ENCODE measurements at places on chromosomes 6 and 20.

GRCh38 chr6:4950076-4950475 is 53.8 kb downstream of the RPP40 start:
- DNase-seq, result no peak

- DNase-seq, result no peak
These were observed 393.8 kb upstream of the ID4 start for GRCh38 chr6:19443411-19443810.

DNA sequence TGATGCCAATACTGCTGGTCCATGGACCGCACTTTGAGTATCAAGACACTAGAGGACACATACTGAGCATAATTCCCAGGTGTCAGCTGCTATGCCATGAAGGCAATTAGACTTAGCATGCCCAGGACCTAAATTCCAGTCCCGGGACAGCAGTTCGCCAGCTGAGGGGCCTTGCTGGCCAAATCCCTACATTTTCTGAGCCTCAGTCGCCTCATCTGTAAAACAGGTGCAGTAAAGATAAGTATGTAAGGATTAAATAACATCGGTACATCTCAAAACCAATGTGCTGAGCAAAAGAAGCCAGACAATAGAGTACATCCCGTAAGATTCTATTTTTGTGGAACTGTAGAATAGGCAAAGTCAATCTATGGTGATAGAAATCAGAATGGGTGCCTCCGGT is 1.0 kb downstream of the BFSP1 start:
- DNase-seq, result no peak

GRCh38 chr6:118791499-118791898 is 102.5 kb upstream of the ASF1A start:
- no peak for DNase-seq

DNA sequence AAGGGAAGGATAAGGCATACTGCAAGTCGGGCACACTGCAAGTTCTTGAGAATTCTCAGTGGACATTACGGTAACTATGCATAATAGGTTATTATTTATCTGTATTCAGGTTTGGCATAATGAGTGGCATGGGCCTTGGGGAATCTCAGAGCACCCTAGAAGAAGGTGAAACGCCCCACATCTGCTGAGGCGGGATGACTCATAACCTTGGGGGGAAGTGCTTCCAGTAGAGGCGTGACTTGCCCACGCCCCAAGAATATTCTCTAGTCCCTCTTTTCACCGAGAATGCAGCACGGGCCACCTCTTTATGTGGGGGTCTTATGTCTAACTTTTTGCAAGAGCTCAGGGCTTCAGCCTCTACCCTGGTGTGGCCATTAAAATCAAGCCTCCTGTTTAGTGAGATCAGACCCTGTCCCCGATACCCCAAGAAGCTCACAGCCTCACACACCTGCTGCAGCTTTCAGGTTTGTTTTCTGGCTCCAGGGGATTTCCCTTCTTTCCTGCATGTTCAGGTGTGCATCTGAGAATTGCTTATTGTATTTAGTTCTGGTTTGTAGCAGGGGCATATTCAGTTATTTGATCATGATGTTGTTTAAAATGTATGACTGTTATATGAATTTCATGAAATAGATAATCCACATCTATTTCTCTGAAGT is 19.1 kb downstream of the ZFP64 start:
- DNase-seq, result no peak

DNA sequence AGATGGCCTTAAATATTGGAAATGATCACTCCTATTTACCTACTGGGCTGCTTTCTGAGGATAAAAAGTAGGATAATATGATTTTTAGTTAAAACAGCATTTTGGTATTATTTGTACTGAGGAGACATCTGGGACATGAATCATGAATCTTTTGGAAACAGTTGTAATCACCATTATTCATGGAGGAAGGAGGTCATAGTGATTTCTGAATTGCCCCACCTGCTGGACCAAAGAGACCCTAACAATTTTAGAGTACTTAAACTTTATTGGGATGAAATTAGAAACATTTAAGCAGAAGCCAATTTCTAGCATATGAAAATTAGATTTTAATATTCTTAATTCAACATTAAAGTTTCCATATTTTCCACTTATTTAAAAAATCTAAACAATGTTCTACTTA is 108.4 kb upstream of the SIM1 start:
- no peak for DNase-seq

DNA sequence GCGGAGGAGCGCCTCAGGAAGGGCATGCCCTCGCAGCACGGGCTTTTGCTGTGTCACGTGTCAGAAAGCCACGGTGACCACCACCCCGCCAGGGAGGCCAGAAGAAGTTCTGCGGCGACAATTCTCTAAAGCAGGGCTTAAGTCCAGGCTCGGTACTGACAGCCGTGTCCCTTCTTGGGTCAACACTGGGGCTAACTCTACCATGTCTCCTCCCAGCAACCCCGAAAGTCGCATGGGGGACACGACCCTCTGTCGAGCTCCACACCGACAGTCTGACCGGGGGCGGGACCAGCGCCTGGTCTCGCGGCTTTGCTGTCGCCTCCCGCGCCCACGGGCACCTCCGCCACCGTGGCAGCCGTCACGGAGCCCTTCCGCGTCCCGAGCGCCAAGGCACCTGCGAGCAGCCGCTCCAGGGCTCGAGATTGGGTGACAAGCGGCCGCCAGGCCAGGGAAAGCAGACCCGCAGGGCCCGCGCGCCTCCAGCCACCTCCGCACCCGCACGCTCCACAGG is 534 bp downstream of the NANP start:
- DNase-seq, result peak; percentile 5

GRCh38 chr6:168131464-168132415 is 52.7 kb upstream of the FRMD1 start:
- no peak for DNase-seq

DNA sequence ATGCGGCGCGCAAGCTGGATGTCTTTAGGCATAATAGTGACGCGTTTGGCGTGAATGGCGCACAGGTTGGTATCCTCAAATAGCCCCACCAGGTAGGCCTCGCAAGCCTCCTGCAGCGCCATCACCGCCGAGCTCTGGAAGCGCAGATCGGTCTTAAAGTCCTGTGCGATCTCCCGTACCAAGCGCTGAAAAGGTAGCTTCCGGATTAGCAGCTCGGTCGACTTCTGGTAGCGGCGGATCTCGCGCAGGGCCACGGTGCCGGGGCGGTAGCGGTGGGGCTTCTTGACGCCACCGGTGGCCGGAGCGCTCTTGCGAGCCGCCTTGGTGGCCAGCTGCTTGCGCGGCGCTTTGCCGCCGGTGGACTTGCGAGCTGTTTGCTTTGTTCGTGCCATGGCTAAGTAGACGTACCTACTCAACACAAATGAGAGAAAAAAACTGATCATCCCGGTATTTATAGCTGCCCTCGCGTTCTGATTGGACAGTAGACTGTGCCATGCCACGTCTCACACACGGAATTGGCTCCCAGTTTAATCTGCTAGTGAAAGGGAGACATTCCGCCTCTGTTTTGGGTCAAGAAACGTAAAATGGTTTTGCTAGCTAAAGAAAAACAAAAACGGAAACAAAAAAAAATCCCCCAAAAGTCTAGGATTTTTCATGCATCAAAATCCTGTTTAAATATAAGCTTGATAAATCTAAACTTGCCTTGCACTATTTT is 40.1 kb downstream of the OR2B2 start:
- DNase-seq, result peak; percentile 61

GRCh38 chr6:127992144-127992543 is 91.3 kb upstream of the THEMIS start:
- no peak for DNase-seq

DNA sequence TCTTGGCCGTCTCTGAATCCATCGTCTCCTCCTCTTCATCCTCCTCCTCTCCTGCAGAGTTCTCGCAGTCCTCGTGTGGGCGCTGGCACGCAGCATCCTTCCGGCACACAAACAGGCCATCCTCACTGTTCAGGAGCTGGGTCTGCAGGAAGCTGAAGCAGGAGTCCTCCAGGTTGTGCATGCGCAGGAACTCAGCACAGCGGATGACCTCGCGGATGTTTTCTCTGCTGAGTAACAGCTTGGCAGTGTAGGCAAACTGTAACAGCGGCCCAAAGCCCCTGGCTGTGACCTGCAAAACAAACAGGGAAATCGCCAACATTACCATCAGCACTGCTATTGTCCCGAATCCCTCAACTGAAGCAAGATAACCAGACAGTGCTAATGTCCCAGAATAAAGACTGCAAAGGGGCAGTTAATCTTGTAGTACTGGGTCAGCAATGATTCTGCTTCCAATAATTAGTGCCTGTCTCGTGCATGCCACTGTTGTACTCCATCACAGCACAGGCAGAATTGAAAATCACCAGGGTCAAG is 57.4 kb downstream of the GJA10 start:
- no peak for DNase-seq

GRCh38 chr6:166257911-166258318 is 50.3 kb downstream of the PRR18 start:
- no peak for DNase-seq

DNA sequence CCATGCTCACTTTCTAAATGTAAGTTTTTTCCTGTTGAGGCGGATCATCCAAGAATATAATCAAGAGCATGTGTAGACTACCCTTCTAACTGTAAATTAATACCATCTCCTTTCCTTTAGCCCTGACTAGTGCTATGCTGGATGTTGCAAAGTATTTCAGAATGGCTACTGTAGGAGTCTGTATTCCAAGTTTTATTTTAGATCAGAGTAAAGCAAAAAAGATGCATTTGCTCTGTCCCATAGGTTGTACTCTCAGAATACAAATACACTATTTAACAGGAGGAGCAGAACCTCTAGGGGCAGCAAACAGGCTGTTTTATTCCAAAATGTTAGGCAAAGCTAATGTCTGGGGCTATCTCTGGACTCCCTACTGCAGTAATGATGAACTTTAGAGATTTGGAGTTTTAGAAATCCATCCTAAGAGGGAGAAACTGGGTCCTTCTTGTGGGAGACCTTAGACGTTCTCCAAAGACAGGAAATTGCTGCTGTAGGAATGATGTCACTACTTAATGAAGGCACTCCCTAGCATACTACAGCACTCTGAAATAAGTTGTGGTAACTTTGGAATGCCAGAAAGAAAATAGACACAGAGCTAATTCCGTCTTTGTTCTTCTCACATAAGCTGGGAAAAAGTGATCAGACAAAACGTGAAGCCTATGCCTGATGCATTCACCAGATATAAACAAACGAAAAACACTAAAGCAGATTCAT is 392.4 kb upstream of the HS3ST5 start:
- DNase-seq, result no peak

DNA sequence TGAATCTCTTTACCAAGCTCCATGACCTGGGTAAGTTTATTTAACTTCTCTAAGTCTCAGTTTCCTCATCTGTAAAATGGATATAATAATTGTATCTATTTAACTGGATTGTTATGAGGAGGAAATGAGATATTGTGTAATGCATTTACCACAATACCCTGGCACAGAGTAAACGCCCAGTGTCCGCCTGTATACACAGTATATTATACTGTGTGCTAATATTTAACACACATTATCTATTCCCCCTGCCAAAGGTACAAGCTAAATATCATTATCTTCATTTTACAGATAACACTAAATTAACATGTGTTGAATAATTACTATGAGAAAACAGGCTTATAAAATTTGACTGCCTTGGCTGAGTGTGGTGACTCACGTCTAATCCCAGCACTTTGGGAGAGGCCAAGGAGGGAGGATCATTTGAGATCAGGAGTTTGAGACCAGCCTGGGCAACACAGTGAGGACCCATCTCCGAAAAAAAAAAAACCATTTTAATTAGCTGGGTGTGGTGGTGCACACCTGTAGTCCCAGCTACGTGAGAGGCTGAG is 38.7 kb upstream of the TNFRSF21 start:
- no peak for DNase-seq

DNA sequence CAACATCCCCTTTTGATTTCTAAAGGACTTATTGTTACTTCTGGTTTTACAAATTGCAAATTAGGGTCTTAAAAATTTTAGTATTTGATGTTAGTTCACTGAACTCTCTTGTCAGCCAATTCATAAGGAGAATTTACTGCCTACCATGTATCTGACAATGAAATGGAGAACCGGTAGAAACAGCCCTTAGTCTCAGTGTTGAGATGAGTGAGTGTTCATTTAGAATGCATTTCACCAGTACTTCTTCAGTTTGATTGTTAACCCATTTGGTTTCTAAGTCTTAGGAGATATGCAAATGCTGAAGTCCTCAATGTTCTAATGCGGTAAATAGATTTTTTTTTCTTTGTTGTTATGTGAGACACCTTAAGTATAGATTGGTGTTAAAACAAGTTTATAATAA is 616.3 kb upstream of the FLRT3 start:
- no peak for DNase-seq

DNA sequence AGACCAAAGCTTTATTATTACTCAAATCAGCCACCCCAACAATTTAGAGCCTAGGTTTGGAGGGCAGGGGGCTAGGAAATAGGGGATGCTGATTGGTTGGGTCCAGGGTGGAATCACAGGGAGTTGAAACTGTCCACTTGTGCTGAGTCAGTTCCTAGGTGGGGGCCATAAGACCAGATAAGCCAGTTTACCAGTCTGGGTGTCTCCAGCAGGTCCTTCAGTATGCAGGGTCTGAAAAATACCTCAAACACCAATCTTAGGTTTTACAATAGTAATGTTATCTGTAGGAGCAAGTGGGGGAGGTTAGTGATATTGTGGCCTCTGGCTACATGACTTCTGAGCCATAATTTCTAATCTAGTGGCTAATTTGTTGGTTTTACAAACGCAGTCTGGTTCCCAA is 63.2 kb downstream of the UBR2 start:
- DNase-seq, result no peak

GRCh38 chr6:87799651-87800050 is 97.6 kb upstream of the AKIRIN2 start:
- DNase-seq, result no peak

DNA sequence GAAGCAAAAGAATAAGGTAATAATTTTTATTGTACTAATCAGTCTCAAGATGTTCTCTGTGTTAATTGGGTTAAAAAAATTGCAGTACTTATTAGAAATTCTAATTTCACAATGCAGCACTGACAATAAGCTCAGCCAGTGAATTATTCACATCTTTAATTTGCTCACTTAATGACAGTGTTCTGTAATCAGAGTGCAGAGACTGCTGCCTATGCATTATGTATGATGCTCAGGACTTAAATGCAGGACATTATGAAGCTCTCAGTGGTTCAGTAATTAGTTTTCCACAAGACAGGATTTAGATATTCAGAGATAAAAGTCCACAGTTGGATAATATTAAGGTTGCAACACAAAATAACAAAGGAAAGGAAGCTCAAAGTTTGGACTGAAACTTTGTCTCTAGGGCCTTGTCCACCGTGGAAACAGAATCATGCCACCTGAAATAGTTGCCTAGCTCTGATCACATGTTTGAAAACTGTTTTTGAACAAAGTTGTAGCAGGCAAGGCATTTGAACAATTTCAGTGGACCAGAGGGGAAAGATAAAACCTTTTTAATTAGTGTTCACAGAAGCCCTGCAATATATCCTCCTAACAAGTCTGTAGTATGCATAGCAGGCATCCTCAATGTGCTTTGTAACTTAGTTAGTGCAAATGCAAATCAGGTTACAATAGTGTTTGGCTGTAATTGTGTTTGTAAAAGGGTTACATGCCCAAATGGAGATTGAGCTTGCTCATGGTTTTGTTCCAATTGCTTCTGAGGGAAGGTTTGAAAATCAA is 23.7 kb upstream of the MMS22L start:
- DNase-seq, result no peak

Measured in stimulated activated CD8-positive, alpha-beta memory T cell treated with anti-CD3 and anti-CD28 coated beads, Interleukin-4, amount 100 ng/mL, for 1 hour (primary cell).